CD4-positive, alpha-beta T cell treated with Interleukin-6 at 100 ng/mL for 8 hours (primary cell): ENCODE measurements at places on chromosomes 5 and 9.

DNA sequence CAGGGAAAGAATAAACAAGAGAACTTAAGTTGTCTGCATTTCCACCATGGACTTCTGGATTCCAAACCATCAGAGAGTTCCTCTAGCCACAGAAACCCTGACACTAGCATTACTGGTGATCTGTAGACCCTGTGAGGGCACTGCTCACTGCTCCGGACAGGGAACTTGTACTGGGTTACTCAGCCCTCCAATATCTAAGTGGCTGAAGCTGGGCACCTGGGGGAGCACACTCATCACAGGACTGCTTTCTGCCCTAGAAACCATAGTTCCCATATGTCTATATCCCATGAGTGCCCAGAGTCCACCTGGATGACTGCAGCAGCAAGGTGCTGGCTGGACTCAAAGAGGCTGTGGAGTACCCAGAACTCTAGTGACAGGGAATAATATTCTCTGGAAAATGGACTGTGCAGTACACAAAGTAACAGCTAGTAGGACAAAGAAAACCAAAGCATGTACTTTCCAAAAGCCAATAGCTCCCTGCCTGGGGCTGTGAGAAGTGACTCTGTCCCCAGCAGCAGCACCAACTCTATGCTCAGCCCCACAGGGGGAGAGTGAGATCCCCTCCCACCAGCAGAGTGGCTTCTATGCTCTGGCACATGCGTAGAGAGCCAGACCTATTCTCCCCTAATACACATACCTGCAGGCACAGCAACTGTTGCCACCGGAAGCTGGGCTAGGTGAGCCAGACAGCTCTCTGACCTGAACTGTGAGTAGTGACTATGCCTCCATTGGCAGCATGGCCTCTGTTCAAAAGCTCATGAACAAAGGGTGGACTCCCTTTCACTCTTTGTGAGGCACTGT, 472.9 kb upstream of the FTMT start:
- DNase-seq: no peak

DNA sequence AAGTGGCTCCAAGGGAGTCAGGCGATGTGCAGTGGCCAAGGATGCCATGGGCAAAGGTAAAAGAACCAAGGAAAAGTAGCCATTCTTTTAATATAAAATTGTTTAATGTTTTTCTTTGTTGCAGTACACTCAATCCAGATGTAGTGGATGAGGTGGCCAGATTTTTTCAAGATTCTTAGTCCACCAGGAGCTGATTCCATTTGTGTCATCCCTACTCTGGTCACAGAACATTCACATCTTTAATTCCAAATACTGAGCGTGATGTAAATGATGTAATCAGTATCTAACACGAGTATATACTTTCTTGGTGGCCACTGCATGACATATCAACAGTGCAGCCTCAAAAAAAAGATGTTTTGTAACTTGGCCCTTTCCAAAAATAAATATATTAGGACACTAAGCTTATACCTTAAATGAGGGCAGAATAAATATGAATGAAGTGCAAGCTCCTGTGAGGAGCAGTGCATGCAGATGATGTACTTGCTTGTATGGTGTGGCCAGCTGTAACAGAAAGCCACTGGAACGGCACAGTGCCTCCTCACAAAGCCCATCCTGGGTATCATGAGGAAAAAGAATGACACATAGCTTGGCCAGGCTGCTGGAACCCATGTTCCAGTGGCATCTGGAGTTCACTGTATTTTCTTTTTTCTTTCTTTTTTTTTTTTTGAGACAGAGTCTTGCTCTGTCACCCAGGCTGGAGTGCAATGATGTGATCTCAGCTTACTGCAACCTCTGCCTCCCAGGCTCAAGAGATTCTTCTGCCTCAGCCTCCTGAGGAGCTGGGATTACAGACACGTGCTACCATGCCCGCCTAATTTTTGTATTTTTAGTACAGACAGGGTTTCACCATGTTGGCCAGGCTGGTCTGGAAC, 6.5 kb upstream of the SPATA24 start:
- no peak for DNase-seq

GRCh38 chr5:219460-219863, 1.3 kb downstream of the SDHA start:
- DNase-seq: peak; percentile 31

GRCh38 chr5:73938280-73938937, 312.4 kb downstream of the ARHGEF28 start:
- no peak for DNase-seq

DNA sequence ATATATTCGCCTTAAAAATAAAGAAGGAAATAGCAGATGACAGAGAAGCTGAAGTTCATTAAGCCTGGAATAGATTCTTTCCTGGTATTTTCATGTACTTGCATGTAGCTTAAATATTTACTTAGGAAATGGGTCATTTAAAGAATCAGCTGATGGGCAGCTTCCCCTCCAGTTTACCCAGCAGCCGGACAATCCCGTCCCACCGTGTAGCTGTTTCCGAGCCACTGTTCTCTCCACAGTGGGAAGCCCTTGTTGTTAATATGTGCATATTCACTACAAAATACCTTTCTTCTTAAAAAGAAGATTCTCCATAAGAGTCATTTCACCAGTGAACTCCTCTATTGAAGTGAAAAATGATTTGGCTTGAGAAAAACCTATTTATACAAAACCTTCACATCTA, 187.0 kb downstream of the FANCC start:
- DNase-seq: no peak

- DNase-seq: no peak
Observed at GRCh38 chr9:38250279-38251035, 142.0 kb upstream of the ALDH1B1 start.

GRCh38 chr5:171989946-171990712, 16.3 kb downstream of the FBXW11 start:
- no peak for DNase-seq

GRCh38 chr9:29974197-29974596, 2400.9 kb upstream of the C9orf72 start:
- no peak for DNase-seq

- DNase-seq: no peak
Observed at GRCh38 chr5:39015743-39016586, 58.2 kb downstream of the RICTOR start.

DNA sequence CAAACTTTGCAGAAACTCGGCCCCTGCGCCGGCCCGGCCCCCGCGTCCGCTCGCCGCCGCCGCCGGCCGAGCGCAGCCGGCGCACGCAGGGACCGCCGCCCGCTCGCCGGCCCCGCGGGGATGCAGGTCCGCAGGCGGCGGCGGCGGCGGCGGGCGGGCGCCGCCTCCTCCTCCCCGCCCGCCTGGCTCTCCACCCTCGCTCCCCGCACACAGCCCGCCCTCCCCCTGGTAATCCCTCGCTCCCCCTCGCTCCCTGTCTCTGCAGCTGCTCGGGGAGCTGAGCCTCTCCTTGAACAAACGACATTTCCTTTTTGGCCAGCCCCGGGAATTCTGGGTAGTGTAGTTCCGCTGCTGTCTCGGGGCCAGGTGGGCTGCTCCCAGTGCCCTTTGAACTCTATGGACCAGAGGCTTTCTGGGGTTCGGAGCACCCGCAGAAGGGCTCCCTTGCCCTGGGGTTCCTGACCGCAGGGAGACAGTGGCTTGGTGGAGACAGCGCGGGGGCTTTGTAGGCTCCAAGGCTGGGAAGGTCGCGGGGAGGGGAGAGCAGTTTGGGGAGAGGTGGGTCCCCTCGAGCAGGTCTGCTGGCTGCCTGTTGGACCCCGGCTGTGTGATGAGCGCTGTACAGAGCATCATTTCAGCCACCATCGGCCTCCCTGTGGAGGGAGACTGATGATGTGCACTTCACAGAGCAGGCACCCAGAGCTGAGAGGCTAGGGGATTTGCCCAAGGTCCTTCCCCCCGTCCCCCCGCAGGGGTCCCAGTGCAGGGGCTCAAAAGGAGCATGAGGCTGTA, 1.8 kb upstream of the FAM78A start:
- DNase-seq: peak; percentile 76

DNA sequence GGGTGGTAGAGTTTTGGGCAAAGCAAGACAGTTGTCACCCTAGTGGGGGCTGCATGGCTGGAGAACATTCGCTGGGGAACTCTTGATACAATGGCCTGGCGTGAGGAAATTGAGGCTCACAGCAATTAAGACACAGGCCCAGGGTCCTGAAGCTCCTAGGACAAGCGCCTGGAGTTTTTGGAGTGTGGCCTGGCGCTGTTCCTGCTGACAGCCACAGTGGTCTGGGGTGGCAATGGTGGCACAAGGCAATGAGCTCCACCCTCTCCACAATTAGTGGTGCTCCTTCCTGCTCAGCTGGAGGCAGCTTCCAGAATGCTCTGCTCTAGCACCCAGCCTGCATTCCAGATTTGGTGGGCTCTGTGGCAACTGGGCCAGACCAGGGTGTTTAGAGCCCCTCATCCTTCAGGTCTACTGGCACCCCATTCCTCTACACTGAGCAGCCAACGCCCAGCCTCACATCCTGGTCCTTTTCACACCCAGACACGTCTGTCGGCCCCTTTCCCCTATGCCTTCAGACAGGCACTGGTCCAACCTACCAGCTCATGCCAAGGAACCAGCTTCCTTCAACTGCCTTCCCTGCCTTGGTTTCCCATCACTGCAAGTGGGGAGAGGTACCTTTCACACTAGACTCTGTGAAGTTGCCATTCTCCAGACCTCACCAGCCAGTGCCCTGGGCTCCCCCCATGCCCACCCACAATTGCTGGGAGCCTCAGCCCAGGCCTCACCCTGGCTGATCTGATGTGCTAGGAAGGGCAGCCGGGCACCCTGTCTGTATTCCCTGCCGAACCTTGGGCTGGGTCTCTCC, 138.1 kb upstream of the COL5A1 start:
- no peak for DNase-seq

DNA sequence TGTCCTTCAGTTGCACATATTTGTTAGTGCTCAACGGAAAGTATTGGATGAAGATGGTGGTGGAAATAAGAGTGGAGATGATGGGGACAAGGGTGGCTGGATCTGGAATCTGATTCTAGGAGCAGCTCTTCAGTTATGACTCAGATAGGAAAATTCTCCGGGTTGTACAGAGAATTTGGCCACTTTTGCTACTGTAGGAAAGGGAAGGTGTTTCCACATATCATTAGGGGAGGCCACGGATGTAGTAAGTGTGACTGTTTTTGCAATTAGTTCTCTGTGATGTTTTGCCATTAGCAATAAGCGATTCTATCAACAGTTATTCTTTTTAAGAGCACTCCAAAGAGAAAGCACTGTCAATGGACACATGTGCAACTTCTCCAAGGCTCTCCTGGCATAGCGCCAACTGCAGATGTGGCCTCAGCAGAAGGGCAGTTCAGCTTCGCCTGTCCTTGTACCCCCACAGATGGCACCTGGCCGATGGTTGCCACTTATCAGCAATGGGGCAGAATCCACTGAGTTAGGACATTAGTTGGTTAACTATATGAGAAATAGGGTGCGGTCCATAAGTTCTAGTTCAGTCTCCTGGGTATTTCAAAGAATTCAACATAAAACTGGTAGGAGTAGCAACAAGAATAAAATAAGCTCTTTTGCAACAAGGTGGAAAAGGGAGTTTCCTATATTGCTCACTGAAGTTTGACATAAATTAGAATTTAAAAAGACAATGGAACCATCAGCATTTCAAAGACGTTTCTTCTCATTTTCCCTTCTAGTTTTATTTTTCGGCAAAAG, 96.3 kb downstream of the ARSB start:
- no peak for DNase-seq

GRCh38 chr5:80387063-80387768, 20.6 kb upstream of the ZFYVE16 start:
- no peak for DNase-seq

GRCh38 chr9:75775166-75775565, 115.3 kb upstream of the PCSK5 start:
- no peak for DNase-seq
